Activated naive CD8-positive, alpha-beta T cell treated with anti-CD3 and anti-CD28 coated beads, Interleukin-2, amount 50 U/mL, for 24 hours (primary cell): ENCODE measurements at places on chromosomes 2 and 18.

DNA sequence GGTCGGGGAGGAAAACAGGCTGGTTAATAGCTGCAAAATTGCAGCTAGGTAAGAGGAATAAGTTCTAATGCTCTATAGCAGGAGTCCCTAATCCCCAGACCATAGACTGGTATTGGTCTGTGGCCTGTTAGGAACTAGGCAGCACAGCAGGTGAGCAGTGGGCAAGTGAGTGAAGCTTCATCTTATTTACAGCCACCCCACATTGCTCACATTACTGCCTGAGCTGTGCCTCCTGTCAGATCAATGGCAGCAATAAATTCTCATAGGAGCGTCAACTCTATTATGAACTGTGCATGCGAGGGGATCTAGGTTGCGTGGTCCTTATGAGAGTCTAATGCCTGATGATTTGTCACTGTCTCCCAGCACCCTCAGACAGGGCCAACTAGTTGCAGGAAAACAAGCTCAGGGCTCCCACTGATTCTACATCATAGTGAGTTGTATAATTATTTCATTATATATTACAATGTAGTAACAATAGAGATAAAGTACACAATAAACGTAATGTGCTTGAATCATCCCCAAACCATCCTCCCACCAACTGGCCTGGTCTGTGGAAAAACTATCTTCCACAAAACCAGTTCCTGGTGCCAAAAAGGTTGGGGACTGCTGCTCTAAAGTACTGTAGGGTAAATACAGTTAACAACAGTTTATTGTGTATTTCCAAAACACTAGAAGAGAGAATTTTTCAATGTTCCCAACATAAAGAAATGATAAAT, 91.7 kb upstream of the TFCP2L1 start:
- no peaks in the 10 kb centered on the region for H3K4me1 ChIP-seq
- peaks cover 53% of the 10 kb centered on the region for H3K36me3 ChIP-seq
- H3K27me3 ChIP-seq = no peaks in the 10 kb centered on the region

DNA sequence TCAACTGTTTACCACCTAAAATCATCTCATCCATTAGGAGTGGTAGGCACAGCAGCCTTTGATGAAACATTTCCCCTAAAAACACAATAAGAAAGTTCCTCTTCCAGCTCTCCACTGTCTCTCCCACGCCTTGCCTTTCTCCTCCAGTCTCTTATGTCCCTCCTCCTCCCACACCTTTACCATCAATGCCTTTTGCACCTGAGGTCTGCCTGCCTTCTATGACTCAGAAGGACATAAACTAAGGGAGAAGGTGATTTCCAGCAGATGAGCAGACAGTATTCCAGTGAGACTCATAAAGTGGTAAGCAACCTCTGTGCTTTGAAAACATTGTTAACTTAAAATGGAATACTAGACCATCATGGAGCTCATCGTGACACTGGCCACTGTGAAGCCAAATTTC, 34.2 kb upstream of the NDUFV2 start:
- no peak overlapping the region for H3K4me3 ChIP-seq
- no peaks in the 10 kb centered on the region for H3K27me3 ChIP-seq
- H3K36me3 ChIP-seq = no peaks in the 10 kb centered on the region

DNA sequence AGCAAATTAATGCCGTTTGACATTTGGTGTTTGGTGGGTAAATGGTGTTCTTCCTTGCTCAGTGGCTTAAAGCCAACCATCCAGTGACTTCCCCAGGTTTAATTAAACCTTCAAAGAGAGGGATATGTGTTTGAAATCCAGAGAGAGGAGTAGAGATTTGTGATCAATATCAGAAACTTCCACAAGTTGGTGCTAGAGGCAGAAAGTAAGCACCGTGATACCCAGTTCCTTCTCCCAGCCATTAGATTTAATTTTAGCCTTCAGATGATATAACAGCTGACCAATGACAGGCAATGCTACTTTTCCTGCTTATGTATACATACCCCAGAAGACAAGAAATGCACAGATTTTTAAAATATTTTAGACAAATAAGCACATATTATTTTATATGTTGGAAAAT, 398.5 kb downstream of the CDH2 start:
- H3K27ac ChIP-seq = no peak overlapping the region
- DNase-seq = no peak
- H3K36me3 ChIP-seq = no peaks in the 10 kb centered on the region
- no peak overlapping the region for H3K4me3 ChIP-seq
- H3K27me3 ChIP-seq = no peaks in the 10 kb centered on the region
- no peaks in the 10 kb centered on the region for H3K4me1 ChIP-seq

- H3K4me1 ChIP-seq = no peaks in the 10 kb centered on the region
- DNase-seq = peak; percentile 29
- peaks cover 13% of the 10 kb centered on the region for H3K36me3 ChIP-seq
- H3K27me3 ChIP-seq = peaks cover 2% of the 10 kb centered on the region
Measured at GRCh38 chr18:13159579-13159978, 59.0 kb upstream of the LDLRAD4 start.

- H3K4me1 ChIP-seq = no peaks in the 10 kb centered on the region
- no peak overlapping the region for H3K27ac ChIP-seq
- DNase-seq = no peak
- peaks cover 3% of the 10 kb centered on the region for H3K27me3 ChIP-seq
Measured at GRCh38 chr18:5420906-5421305, 122.9 kb downstream of the EPB41L3 start.

GRCh38 chr2:226548732-226549131, 250.9 kb downstream of the IRS1 start:
- DNase-seq = no peak
- H3K4me1 ChIP-seq = no peaks in the 10 kb centered on the region
- H3K4me3 ChIP-seq = no peak overlapping the region
- no peaks in the 10 kb centered on the region for H3K27me3 ChIP-seq
- no peaks in the 10 kb centered on the region for H3K36me3 ChIP-seq

DNA sequence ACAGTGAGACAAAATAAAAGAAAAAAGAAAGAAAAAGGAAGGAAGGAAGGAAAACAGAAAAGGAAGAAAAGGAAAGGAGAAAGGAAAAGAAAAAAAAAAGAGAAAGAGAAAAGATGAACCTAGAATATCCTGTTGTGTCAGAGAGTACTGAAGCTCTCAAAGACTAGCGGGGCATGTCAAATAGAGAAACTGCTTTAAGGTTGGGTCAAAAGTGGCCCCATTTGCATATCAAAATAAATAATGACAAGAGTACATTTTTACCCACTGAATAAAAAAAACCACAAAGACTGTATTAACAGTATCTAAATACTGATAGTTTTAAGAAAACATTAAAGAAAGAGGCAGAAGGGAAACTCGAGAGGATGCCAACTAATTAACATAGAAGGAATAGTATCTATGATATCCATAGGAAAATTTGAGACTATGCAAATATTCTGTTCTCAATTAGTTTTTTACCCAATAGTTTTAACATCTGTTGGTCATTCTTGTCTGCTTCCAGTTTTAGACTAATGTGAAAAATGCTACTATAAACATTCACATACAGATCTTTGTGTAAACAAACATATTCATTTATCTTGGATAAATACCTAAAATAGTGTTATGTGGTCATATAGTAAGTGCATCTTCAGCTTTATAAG, 53.2 kb downstream of the SFXN5 start:
- H3K27me3 ChIP-seq = no peaks in the 10 kb centered on the region
- peaks cover 4% of the 10 kb centered on the region for H3K36me3 ChIP-seq
- no peak overlapping the region for H3K4me3 ChIP-seq
- no peaks in the 10 kb centered on the region for H3K4me1 ChIP-seq
- no peak for DNase-seq

GRCh38 chr2:86584151-86584913, 21.1 kb upstream of the CHMP3 start:
- no peaks in the 10 kb centered on the region for H3K36me3 ChIP-seq

DNA sequence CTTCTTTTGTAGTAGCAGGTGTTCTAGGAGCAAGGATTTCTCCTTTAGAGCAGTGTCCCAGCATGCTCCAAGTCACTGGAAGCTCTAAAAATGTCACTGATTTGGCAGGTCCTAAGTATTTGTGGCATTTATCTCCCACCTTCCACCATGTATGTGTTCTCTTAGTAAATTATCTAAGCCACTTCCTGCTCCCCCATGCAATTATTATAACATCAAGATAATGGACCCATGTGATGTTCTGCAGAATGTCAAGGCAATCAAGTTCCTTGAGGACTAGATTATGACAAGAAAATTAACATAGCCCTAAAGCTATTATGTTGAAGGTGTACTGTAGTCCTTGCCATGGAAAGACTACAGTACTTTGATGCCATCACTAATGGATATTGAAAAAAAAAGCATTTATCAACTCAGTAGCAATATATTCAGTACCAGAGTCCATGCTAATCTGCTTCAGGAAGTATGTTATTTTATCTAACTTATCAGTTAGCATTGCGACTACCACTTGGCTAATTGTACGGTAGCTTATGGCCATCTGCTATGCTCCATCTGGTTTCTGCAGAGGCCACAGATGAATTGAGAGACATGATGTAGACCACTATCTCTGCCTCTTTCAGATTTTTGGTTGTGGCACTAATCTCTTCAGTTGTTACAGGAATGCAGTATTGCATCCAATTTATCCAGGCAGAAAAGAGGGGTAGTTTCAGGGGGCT, 56.7 kb downstream of the GPR39 start:
- DNase-seq = no peak
- no peaks in the 10 kb centered on the region for H3K27me3 ChIP-seq
- H3K27ac ChIP-seq = no peak overlapping the region
- H3K36me3 ChIP-seq = no peaks in the 10 kb centered on the region

DNA sequence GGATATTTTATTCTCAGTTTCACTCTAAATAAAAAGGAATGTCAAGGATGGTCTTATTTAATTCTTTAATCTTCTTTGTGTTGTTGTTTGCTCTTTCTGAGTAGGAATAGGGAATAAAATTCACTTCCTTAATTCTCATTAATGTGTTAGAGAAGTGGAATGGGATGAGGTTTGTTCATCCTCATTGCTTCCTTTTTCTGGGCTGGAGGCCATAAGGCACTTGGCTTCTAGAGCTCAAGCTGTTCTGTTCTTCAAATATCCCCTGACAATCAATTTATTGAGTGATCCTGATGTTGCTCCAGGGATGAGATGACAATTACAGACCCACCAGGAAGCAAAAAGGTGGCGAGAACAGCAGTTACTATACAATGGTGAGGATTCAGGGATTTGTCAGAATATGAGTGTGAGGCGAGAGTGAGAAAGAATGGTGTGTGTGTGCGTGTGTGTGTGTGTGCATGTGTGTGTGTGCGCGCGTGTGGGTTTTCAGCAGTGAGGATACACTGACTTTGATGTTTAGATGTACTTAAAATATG, 557.6 kb upstream of the FANCL start:
- H3K4me1 ChIP-seq = no peaks in the 10 kb centered on the region
- no peaks in the 10 kb centered on the region for H3K27me3 ChIP-seq
- DNase-seq = no peak
- H3K4me3 ChIP-seq = no peak overlapping the region

- DNase-seq = no peak
- H3K27me3 ChIP-seq = no peaks in the 10 kb centered on the region
- peak overlapping the region; percentile 63 for H3K4me3 ChIP-seq
- H3K36me3 ChIP-seq = peaks cover 22% of the 10 kb centered on the region
- H3K27ac ChIP-seq = peak overlapping the region; percentile 99
Measured at GRCh38 chr2:197249381-197250083, 61.0 kb downstream of the ANKRD44 start.

GRCh38 chr2:182980115-182980514, 58.1 kb downstream of the NCKAP1 start:
- H3K27me3 ChIP-seq = peaks cover 2% of the 10 kb centered on the region
- H3K27ac ChIP-seq = no peak overlapping the region
- no peak overlapping the region for H3K4me3 ChIP-seq
- H3K4me1 ChIP-seq = no peaks in the 10 kb centered on the region
- H3K36me3 ChIP-seq = peaks cover 3% of the 10 kb centered on the region

DNA sequence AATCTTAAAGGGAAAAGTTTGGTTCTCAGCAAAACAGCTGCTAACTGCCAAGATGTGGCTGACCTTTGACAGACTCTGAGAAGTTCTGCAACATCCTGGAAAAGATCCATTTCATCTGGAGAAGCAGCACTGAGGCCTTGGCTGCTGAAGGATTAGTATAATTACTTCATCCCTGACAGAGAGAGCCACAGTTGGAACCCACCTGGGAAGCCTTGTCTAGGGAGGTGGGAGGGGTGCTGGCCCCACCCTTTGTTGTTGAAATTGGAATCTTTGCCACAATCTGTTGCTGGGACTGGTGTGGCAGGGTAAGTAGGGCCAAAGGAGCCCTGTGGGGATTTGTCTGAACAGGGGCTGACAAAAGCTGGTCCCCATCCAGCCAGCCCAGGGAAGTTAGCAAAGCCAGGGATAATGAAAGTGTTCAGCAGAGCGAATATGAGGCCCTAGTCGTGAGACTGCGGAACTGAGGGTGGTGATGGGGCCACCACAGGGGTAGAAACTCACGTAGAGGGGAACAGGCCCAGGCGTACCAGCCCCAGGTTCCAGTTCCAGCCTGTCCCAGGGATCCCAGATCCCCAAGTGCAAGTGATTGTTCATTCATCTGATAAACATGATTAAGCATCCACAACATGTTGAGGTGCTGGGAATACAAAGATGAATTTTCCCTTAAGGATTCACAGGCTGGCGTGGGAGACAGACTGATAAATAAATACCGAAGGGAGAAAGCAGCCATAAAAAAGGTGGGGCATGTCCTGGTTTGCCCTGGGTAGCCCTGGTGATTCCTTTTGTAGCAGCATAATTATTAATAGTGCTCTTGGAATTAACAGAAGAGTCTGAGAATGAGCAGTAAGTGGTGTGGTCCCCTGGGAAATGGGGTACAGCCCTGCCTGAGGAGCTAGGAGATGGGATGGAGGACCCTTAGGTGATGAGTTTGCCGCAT, 60.0 kb downstream of the MYO1B start:
- no peaks in the 10 kb centered on the region for H3K27me3 ChIP-seq
- DNase-seq = no peak
- H3K4me3 ChIP-seq = no peak overlapping the region
- H3K36me3 ChIP-seq = no peaks in the 10 kb centered on the region
- no peak overlapping the region for H3K27ac ChIP-seq

- H3K27me3 ChIP-seq = peaks cover 15% of the 10 kb centered on the region
- no peak for DNase-seq
- H3K27ac ChIP-seq = no peak overlapping the region
Measured at GRCh38 chr18:36564841-36565240, 264.0 kb downstream of the TPGS2 start.

GRCh38 chr18:13558124-13558523, 168.2 kb downstream of the FAM210A start:
- DNase-seq = peak; percentile 49
- no peaks in the 10 kb centered on the region for H3K36me3 ChIP-seq
- H3K4me3 ChIP-seq = no peak overlapping the region
- H3K4me1 ChIP-seq = peaks cover 36% of the 10 kb centered on the region
- H3K27ac ChIP-seq = no peak overlapping the region

DNA sequence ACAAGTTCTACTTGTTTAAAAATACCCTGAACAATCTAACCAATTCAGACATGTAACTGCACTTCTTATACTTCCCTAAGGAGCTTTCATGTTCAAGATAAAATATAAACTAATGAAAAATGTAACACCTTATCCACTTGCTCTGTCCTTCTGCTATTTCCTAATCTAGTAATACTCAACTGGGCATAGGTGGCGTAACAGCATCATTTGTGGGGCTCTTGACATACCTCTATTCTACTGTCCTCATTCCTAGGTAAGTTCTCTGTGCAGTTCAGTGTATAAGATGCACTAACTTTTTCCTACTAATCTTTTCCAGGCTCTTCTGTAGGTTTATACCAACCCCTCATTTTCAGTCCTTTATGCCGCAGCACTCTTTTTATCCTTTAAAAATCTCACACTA, 36.7 kb downstream of the PRKD3 start:
- no peak overlapping the region for H3K4me3 ChIP-seq
- H3K27me3 ChIP-seq = no peaks in the 10 kb centered on the region
- H3K4me1 ChIP-seq = peaks cover 3% of the 10 kb centered on the region
